Activated T-cell treated with anti-CD3 and anti-CD28 coated beads, Interleukin-2, amount 50 U/mL, for 72 hours (primary cell): ENCODE measurements at places on chromosomes 2 and 18. TPM values are rescaled to one million over a fixed set of nuclear protein-coding genes. Genes with fewer than 3 reads are reported as not detected.

MALT1 gene
- 50.6 TPM for total RNA-seq

IL36A gene
- total RNA-seq: not detected

SNED1 gene
- 0.36 TPM for total RNA-seq

KIF5C gene
- 29.1 TPM for total RNA-seq

OSBPL6 gene
- 5.5 TPM for total RNA-seq

SERPINB12 gene
- not detected for total RNA-seq

STAT4 gene
- total RNA-seq: 104 TPM

- no peak for DNase-seq
Measured at GRCh38 chr2:226137201-226137811, 662.3 kb downstream of the IRS1 start.

GRCh38 chr2:144041612-144042011 lies 478.3 kb downstream of the ZEB2 start:
- no peak for DNase-seq

GRCh38 chr2:133498662-133499585 lies 69.3 kb downstream of the NCKAP5 start:
- no peak for DNase-seq

- no peak for DNase-seq
Measured at GRCh38 chr2:104487366-104487765, 366.5 kb upstream of the POU3F3 start.

DNA sequence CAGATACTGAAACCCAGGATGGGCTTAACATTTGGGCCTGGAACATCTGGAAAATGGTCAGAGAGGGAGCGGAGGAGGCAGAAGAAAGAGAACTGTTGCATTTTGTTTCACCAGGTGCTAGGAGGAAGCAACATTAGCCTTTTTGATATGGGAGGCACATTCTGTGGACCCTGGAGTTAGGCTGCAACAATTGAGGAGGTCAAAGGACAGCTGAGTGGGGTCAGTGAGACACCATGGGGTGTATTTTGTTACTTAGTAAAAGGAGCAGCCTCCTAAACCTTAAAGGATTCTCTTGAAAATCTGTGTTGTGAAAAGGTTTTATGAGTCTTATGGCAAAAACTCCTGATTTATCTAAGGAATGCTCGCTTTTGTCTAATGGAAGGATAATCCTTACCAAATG lies 124.9 kb downstream of the GREB1L start:
- no peak for DNase-seq

- no peak for DNase-seq
Measured at GRCh38 chr18:1050012-1050657, 145.5 kb downstream of the ADCYAP1 start.
